Osteoblast (primary cell): ENCODE measurements at places on chromosomes 16 and 17. TPM values are rescaled to one million over a fixed set of nuclear protein-coding genes. Genes with fewer than 3 reads are reported as not detected.

The CSF3 gene
- not detected in 2 replicates for total RNA-seq

The TNFSF13 gene
- total RNA-seq, result 0.59 and 1.1 TPM in 2 replicates

The RAB26 gene
- 0.36 and 0.59 TPM in 2 replicates for total RNA-seq

The MAF gene
- 31.8 and 40.2 TPM in 2 replicates for total RNA-seq
